Activated CD4-positive, alpha-beta memory T cell treated with anti-CD3 and anti-CD28 coated beads for 36 hours (primary cell): ENCODE measurements at places on chromosomes 7 and 10.

- DNase-seq = no peak
Measured at GRCh38 chr10:104680467-104681401, 39.6 kb downstream of the SORCS3 start.

GRCh38 chr10:36026081-36026480 lies 384.0 kb upstream of the FZD8 start:
- DNase-seq = no peak

- no peak for DNase-seq
Measured at GRCh38 chr7:138186951-138187351, 110.7 kb downstream of the AKR1D1 start.

DNA sequence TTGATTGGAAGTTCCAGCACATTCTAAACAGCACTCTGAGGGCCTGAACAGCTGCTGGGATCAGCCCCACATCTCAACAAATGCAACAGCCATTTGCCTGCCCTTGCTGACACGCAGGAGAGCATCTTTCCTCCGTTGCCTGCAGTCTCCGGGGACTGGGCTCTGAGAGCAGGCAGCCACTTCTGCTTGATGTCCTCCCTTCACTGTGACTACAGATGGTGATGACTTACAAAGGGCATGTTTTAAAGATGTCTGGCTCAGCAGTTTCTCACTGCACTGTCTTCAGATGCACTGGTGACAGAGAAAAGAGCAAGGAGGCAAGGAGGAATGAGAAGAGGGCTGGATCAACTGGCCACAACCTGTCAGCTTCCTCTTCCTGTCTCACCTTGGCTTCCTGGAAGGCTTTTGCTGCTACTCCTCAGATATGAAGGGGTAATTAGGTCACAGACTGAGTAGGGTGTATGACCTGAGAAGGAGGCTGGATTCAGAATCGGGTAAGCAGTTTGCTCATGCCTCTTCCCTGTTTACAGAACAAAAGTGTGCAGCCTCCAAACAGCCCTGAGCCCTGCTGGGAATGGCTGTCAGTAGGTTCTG lies 143.5 kb upstream of the GHITM start:
- DNase-seq = no peak

- no peak for DNase-seq
Measured at GRCh38 chr10:101157756-101158458, 26.8 kb downstream of the TLX1 start.

- no peak for DNase-seq
Measured at GRCh38 chr7:151085329-151085690, 965 bp upstream of the AGAP3 start.

DNA sequence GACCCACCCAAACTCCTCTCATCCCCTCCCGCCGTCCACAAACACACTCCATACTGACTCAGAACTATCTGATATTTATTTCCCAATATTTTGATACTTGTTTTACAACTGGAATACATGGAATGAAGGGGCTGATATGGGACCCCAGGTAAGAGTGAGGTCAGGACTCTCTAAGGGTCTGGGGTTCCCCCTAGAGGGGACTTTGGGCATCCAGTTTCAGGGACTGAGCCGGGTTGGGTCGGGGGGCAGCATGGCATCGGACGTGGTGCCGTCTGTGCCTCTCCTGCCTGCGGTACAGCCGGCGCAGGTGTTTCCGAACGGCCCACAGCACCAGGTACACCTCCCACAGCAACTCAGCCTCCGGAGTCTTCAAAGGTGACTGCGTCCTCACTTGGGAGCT lies 7.5 kb downstream of the SPACDR start:
- no peak for DNase-seq

DNA sequence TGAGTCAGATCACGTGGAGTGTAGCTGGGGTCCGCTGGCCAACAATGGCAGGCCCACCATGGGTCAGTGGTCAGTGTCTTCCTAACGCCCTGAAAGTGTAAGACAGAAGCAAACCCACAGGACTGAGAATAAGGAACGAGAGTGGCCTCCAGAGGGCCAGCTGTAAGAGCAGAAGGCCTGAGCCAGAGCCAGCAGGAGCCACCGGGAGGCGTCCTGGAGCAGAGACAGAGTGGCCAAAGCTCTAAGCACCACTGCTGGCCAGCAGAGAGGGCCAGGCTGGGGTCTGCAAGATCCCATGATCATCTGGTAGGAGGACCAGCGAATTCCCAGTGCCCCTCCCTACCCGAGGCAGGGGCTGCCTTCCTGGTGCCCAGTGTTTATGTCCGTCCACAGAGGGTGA lies 9.2 kb downstream of the CCDC201 start:
- no peak for DNase-seq
